ENCODE measurements at places on chromosomes 5 and 9.
A peak's percentile ranks its signal among the peaks of the same experiment; 100 is the strongest.

DNA sequence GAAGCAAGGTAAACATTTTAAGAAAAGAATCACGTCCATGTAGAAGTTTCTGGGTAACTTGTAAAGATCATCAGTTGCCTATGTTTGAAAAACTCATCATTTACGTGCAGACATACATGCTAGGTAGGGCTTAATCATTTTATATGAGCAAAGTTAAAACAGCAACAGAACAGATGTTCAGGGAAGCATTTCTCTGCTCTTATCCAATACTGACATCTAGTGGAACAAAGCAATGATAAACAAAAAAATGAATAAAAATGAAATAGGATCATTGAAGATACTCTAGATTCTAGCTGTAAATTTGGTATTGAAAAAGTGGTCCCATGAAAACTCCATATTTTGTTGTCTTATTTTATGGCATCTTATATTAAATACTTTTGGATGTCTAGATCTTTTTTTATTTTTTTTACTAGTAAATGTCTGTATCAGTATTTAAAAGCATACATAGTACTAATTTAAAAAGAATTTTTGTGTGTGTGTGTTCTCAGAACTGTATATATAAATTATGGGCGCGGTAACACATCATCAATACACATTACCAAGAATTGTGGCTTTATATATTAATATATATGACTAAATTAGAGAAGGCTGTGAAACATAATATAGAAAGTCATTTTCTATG is 1050.2 kb downstream of the CDH12 start:
- no peak for DNase-seq

- DNase-seq, result no peak
Measured at GRCh38 chr9:98890256-98890655, 53.5 kb upstream of the COL15A1 start.

- no peak for DNase-seq
Measured at GRCh38 chr9:14283276-14283675, 30.7 kb downstream of the NFIB start.

GRCh38 chr5:68264024-68264956 is 48.7 kb downstream of the PIK3R1 start:
- DNase-seq, result no peak

GRCh38 chr5:157288405-157289163 is 22.7 kb downstream of the CYFIP2 start:
- DNase-seq, result no peak

- no peak for DNase-seq
Measured at GRCh38 chr5:138095100-138095907, 11.5 kb downstream of the WNT8A start.

GRCh38 chr9:129981180-129981907 is 61.6 kb downstream of the FNBP1 start:
- peak; percentile 25 for DNase-seq

- DNase-seq, result no peak
Measured at GRCh38 chr5:168372356-168372946, 81.0 kb downstream of the WWC1 start.
